NCI-H187 treated with DMSO at 0.1 percent for 48 hours (cell line): ENCODE measurements at places on chromosomes 2 and 18.

DNA sequence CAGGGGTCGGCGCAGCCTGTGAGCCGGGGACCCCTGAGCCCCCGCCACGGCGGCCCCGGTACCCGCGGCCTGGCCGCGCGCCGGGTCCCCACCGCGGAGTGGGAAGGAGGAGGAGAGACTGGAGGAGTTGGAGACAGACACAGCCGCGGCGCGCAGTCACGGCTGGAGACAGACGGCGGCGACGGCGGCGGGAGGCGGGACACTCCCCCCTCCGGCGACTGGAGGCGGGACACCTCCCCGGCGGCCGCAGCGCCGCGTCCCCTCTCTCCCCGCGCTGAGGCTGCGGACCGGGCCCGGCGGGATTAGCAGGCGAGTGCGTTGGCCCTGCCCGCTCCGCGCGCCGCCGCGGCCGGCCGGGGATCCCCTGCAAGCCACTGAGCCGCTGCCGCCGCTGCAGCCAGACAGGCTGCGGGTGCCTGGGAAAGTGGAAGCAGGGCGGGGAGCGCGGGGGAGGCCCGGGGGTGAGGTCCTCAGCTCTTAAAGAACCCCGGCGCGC, 1.0 kb upstream of the LDLRAD4 start:
- no peak for DNase-seq

- no peak for DNase-seq
Measured at GRCh38 chr2:159124441-159124911, 156.0 kb downstream of the TANC1 start.

GRCh38 chr2:75321599-75321922, 122.2 kb upstream of the TACR1 start:
- no peak for DNase-seq

DNA sequence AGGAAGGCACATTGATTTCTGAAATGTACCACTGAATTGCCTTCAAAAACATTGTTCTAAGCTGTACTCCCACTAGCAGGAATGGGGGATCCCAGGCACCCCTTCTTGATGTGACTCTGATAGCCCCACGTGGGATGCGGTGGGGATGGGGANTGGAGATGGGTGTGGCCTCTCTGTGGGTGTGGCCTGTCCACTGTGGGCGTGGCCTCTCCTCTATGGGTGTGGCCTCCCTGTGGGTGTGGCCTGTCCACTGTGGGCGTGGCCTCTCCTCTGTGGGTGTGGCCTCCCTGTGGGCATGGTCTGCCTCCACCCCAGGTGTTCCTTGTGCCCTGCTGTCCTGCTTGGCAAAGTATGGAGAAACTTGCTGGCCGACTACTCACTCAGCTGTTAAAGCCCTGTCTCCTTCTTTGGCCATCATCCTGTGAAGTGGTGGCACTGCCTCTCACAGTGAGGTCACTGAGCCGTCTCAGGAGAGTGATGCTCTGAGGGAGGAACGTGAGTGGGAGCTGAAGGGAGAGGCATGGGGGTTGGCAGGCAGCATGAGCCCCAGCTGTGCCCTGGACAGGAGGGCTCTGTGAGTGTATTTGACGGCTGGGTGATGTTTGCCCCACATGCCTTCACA, 6.7 kb upstream of the PARD6G start:
- DNase-seq: no peak

- DNase-seq: no peak
Measured at GRCh38 chr2:1736997-1737480, 7.3 kb downstream of the PXDN start.

DNA sequence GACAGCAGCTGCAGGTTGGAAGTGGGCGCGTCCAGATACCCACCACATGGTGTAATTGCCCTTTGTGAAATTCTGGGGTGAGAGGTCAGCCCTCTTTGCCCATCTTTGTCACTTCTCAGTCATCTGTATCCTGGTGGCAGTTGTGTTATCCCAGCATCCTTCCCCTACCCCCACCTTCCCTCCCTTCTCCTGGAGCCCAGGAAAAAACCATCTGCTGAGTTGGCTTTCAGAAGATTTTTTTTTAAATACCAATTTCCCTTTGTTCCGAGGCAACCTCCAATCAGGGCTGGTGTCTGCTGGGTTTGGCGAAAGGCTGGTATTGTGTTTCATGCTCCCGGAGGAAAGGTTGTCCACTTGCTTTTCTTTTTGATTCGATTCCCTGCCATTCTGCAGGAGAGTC, 35.2 kb downstream of the SETBP1 start:
- no peak for DNase-seq

GRCh38 chr18:59742325-59743111, 45.3 kb upstream of the CCBE1 start:
- peak; percentile 57 for DNase-seq

GRCh38 chr18:44943311-44943881, 262.7 kb downstream of the SETBP1 start:
- DNase-seq: no peak

GRCh38 chr2:141694180-141694579, 436.6 kb downstream of the LRP1B start:
- no peak for DNase-seq

GRCh38 chr18:65522907-65523306, 227.9 kb upstream of the CDH7 start:
- no peak for DNase-seq

GRCh38 chr2:223896833-223897311, 48.3 kb downstream of the WDFY1 start:
- DNase-seq: no peak

- DNase-seq: no peak
Measured at GRCh38 chr2:19554520-19554919, 196.1 kb upstream of the OSR1 start.

GRCh38 chr2:95052307-95052706, 26.8 kb downstream of the MAL start:
- DNase-seq: no peak

DNA sequence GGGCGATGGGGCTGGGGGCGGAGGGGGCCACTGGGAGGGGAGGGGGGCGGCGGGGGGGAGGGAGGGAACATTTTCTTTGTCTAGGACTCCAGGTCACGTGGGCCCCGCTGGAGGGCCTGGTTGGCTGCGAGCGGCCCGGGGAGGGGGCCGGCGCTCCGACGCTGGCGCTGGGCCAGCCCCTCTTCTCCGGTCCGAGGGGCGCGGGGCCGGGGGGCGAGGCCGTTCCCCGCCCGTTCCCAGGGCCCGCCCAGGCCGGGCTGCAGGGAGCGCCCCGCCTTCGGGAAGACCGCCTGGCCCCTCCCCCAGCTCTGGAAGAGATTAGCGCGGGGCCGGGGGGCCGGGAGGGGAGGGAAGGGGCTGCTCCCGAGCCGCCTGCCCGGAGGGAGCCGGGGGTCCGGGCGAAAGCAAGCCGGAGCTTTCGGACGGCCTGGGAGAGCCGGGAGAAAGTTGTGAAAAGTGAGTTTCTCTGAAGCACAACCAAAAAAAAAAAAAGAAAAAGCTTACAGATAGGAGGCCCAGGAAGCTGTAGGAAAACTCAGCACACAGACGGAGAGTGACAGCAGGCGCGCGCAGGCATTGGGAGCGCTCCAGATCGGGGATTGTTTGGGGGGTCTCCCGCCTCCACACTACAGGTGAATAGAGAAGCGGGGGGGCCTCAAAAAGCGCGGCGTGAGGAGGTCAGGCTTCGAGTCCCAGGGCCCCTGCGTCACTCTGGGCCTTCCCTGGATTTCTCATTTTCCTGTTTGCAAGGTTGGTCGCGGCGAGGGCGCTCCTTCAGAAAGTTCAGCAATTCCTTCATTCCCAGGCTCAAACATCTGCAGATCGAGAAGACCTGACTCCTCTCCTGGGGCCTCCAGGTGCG, 84.1 kb upstream of the POMC start:
- peak; percentile 49 for DNase-seq

DNA sequence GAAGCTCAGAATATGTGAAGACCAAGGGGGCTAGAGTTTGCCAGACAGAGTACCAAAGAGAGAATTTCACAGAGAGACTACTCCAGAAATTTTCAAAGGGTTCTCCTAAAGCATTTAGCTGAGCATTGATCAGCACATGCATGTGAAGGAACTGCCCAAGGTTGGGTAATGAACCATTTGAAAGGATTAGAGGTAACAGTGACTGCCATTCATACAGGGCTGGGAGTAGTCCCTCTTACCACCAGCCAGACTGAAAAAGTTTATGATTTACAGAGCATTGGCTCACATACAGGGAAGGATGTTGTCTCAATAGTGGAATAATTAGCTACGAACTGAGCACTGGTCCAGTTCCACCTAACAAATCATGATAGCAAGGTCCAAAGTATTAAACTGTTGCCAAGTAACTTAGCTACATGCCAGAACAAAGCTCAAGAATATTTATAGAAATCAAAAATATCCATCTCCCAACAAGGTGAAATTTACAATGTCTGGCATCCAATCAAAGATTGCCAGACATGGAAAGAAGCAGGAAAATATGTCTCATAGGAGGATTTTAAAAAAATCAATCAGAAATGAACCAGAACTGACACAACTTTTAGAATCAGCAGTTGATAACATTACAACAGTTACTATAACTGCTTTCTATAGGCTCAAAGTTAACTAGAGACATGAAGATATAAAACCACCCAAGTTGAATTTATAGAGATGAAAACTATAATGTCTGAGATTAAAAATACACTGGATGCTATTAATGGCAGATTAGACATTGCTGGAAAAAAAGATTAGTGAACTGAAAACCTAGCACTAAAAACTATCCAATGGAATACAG, 25.7 kb upstream of the RNF103 start:
- no peak for DNase-seq

DNA sequence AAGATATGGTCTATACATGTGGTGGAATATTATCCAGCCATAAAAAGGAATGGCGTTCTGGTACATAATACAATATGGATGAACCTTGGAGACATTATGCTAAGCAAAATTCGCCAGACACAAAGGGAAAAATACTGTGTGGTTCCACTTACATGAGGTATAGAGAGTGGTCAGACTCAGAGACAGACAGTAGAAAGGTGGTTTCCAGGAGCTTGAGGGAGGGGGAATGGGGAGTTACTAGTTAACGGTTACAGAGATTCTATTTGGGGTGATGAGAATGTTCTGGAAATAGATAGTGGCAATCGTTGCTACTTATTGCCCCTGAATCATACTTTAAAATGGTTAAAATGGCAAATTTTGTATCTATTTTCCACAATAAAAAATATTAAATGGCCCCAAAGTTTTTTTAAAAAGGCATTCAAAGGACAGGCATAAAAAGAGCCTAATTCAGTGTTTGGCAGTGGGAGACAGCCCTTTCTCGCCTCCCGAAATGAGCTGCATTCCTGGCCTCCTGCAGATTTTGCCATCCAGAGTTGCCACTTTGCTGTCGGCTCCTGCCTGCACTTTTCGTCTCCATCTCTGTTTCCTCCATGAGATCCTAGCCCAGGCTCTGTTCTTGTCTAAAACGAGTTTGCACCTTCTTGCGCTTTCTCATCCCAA, 13.5 kb downstream of the TNFRSF11A start:
- no peak for DNase-seq

DNA sequence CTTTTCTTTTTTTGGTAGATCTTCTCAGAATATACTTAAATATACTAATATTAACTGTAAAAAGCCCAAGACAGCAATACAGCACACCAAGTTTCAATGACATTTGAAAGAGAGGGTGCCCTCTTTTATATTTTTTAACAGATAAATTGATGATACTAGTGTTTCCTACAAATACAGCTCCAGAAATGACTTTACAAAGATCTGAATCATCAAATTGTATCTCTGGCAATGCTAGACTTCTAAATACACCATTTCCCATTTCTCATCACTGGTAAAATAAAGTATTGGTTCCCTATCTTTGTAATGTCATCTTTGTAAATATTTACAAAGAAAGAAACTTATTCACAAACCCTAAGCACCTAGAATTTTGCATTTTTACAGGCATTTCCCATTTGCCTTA, 281.3 kb downstream of the EXOC6B start:
- DNase-seq: no peak

DNA sequence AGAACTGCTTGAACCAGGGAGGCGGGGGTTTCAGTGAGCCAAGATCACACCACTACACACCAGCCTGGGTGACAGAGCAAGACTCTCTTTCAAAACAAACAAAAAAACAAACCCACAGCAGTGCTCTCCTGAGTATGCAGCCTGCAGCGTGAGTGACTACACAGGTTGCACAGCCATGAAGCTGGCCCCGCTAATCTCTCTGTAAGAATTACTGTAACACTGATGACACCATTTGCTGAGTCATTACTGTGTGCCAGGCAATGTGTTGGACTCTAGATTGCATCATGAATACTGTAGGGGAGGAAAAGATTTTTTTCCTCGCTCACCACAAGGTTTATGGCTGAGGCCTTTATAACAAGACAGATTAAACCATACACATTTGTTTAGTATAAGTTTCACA, 118.6 kb upstream of the ATP8B1 start:
- DNase-seq: no peak

DNA sequence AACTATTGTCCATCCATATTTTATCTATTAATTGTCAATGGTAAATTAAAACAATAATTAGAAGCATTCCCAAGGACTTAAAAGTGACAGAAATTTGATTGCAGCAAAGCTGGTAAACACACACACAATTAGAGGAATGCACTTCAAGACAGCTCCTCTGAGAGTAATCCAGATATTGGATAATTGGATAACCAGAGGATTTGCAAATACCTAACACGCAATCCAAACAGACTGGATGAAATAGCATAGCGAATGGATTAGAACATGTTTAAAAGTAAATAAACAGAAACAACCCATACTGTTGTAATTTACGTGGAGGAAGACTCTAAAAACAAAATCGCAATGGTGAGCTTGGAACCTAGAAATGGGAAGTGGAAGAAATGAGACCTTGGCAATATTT, 239.8 kb downstream of the METTL4 start:
- no peak for DNase-seq
